ENCODE measurements at places on chromosomes 6 and 20.
A peak's percentile ranks its signal among the peaks of the same experiment; 100 is the strongest.

- DNase-seq, result no peak
Measured at GRCh38 chr6:29510202-29510601, 22.4 kb upstream of the MAS1L start.

DNA sequence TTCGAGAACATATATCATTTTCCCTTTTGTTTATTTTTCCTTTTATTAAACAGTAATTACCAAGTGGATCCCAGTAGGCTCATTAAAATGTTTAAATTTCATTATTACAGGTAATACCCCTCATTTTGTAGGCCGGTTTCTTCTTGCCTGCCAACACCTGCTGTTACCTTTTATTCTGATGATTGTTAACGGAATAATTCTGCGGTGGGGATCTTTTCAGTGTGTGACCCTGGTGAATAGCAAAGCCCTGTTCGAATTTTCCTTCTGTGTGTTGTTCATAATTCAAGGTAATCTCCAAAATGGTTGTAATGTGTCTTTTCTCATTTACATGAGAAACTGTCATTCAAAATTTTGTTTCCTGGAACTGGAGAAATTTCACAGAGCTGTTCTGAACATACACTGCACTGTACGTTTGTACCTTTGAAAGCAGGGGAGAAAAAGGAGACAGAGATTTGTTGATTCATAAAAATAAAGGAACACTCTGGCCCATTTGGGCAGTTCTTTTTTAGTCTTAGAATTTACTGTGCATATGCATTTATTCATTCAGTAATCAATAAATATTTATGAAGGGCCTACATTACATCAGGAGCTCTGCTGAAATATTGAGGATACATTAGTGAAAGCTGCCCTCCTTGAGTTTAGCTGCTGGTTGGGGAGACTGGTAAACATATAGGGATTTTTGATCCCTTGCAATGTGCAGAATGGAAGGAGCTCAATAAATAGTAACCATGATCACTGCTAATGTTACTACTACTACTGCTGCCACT is 502.0 kb downstream of the QKI start:
- no peak for DNase-seq

DNA sequence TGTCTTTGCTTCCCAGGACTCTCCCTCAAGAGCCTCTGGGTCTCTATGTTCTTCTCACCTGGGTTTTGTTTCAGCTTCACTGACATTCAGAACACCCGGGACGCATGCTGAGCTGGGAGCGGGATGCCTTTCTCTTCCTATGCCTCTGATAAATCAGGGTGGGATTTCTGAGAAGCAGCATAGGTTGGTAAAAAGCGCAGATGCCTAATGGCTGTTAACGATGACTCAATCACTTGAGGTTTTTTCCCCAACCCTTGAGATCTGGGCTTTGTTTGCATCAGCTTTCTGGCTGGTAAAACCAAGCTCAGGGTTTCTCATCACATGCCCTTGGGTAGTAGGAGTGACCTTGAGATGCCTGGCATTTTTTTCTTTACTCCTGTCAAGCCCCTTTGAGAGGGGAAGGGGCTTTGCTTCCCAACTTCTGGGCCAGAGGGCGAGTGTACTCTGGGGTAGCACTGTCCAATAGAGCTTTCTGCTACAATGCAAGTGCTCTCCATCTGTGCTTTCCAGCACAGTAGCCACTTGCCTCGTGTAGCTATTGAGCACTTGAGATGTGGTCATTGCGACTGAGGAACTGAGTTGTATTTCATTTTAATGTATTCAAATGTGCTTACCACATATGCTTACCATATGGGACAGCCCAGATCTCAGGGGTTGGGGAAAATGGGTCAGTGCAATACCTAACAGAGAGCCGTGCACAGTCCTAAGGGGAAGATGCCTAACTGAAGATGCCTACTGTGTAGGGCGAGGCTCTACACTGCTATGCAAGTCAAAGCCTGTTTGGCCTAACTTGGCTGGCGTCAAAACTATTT is 69.1 kb downstream of the PPP1R14C start:
- DNase-seq, result no peak

- DNase-seq, result no peak
Measured at GRCh38 chr20:17786221-17786718, 86.5 kb downstream of the BANF2 start.

GRCh38 chr20:47355489-47356219 is 845 bp downstream of the ZMYND8 start:
- DNase-seq, result peak; percentile 25

- DNase-seq, result no peak
Measured at GRCh38 chr6:97842521-97842920, 559.5 kb upstream of the MMS22L start.

- DNase-seq, result no peak
Measured at GRCh38 chr6:161013695-161014094, 22.1 kb downstream of the MAP3K4 start.

- DNase-seq, result no peak
Measured at GRCh38 chr6:152969688-152970418, 13.0 kb downstream of the FBXO5 start.

- DNase-seq, result no peak
Measured at GRCh38 chr6:100258752-100259151, 206.0 kb downstream of the SIM1 start.

- DNase-seq, result no peak
Measured at GRCh38 chr6:7496266-7496875, 45.1 kb upstream of the DSP start.

DNA sequence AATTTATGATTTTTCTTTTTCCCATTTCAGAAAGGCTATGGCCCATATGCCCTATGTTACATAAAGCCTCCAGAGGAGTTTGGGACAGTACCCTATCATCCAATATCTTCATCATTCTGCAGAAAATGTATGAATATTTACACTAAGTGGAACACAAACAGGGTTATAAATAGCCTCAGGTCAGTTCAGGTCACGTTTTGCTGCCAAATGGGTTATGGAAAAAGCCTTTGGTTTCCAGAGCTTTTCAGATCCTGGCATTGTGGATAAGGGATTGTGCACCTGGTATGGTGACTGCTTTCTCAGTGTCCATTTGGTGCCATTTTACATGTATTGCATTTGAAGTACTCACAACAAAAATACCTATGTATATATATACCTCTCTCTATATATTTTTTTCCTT is 29.4 kb downstream of the UTRN start:
- no peak for DNase-seq

DNA sequence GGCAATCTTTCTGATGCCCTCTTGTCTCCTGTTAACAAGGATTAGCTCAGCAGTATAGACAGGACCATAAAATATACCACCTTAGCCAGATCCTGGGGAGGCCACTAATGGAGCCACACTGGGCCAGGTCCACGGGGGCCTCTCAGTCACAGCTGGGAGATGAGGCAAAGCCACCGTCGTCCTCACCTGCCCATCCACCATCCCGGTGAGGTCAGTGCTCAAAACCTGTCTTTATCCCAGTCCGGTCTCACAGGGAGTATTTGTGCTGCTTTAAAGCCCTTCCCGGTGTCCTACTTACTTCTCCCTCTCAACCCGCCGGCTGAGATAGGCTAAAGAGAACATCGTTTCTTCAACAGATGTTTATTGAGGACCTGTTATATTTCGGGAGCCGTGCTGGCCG is 104.3 kb downstream of the EDN3 start:
- no peak for DNase-seq
